ENCODE measurements at places on chromosomes 16 and 17.

DNA sequence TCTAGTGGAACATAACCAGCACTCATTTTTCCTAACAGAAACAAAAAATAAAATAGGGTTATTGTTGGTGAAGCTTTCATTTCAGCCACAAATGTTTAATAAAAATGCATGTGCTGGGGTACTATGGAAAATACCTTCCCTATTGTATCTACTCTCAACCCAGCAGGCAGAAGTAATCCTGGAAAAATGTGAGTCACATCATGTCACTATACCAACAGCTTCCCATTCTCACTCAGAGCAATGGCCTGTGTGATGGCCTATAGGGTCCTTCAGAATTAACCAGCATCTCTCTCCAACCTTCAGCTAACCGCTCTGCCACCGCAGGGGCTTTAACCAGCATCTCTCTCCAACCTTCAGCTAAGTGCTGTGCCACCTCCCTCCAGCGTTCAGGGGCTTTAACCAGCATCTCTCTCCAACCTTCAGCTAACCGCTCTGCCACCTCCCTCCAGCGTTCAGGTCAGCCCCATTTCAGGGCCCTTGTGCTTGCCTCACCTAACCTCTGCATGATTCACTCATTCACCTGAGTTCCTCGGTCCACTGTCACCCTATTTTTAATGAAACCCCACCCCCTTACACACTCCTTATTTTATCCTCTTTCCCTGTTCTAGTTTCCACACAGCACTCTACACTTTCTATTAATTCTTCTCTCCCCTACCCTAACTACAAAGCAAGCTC lies 34.0 kb downstream of the UBE2G1 start:
- no peak for DNase-seq

DNA sequence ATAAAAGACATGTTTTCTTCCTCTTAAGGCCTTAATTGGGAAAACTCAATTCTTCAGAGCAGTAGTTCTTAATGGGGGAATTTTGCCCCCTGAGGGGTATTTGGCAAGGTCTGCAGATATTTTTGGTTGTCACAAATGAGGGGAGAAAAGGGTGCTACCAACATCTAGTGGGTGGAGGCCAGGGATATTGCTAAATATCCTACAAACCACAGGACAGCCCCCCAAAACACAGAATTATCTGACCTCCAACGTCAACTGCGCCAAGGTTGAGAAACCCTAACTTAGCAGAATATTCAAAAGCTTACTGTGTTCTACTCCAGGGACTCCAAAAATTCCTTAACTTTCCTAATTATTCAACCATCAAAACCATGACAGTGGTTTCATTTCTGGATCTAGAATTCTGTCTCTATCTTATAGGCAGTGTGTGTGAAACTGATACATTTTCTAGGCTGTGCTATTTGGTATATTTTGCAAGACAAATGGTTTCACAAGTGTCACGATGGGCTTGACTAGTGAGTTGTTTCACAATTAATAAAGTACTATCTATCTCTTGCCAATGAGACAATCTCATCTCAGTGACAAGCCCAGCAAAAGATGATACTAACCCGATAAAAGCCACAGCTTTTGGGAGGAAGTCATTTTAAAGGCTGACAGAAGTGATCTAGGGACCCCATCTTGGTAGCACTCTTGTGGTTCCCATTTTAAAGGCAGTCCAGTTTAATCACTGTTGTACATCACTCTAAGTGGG lies 14.7 kb downstream of the TXNDC11 start:
- no peak for DNase-seq

- no peak for DNase-seq
Measured at GRCh38 chr16:74865922-74866598, 91.4 kb upstream of the FA2H start.

DNA sequence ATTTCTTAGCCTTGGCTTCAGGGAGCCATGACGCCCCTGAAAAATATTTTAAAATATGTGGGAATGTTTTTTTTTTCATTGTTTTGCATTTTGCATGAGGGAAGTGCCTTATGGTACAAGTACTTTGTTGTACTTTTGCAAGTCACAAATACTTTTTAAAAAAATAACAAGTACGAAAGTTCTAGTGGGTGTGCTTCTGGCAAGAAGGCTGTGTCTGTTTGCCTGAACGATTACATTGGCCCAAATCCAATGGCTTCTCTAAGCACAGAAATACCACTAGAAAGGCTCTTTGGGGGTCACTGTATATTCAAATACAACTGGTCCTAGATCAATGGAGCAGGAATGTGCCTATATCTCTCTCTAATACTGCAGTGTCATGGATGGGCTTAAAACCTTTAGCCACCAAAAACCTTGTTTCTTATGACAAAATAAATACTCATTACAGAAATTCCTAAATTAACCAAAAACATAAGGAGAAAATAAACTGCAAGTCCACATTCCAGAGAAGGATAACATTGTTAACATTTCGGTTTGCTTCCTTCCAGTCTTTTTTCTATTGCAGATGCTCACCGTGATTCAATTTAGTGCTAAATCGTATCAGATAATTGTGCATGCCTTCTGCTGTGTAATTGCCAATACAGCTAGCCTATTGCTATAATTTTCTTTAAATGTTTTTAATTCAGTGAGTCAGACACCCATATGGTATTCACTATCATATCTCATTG lies 97.4 kb downstream of the VAT1L start:
- DNase-seq: no peak

GRCh38 chr16:66569131-66569530 lies 2.9 kb downstream of the CMTM1 start:
- DNase-seq: no peak

GRCh38 chr17:78267253-78268073 lies 36.0 kb downstream of the TMEM235 start:
- DNase-seq: no peak

- no peak for DNase-seq
Measured at GRCh38 chr16:2799205-2799858, 1.1 kb downstream of the PRSS41 start.

DNA sequence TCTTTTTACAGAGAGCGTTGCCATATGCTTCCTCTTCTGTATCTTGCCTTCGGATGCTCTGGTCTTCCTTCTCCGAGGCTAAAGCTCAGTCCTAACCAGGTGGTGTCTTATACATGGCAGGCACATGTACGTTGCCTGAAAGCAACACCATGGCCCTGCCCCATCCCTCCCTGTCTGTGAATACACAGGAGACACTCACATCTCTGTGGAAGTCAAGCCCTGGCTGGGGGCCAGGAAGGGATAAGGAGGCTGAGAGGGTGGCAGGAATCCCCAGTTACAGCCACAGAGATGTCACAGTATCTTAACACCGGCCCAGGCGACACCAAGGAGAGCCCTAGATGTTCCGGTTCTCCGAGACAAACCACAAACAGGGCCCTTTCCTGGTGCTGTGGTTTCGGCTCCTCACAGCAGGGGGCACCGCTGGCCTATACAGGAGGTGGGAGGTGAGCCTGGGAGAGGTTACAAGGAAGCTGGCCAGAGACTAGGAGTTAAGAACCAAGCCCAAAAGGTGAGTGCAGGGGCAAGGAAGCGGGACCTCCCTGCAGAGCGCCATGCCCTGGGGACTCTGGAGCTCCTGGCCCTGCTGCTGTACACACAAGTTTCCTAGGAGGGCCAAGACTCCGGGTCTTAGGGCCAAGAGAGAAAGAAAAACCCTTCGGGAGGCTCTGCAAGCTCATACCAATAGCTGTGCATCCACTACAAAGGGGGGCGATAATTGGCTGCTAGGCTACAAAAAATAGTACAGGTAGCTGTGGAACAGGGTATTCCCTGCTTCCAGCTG lies 41.7 kb downstream of the SRL start:
- DNase-seq: no peak

GRCh38 chr17:81959362-81960129 lies 1.4 kb downstream of the NOTUM start:
- peak; percentile 67 for DNase-seq

DNA sequence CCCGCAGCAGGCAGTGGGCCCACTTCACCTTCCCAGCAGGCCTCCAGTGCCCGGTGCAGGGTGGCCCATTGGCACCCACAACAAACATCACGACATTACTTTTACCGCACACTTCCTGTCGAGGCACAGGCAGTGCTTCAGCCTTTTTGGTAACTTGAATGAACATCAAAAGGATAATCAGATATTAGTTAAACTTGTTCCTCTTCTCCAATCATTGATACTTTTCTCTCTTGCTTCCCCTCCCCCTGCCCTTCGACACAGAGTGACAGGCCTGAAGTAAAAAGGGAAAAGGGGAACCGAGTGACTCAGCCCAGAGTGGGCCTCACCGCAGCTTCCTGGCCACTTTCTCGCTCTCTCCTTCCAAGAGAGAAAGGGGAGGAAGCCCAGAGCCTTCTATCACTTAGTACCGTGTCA lies 507.0 kb downstream of the MAF start:
- DNase-seq: no peak

GRCh38 chr17:78667741-78668640 lies 90.8 kb upstream of the DNAH17 start:
- DNase-seq: no peak

DNA sequence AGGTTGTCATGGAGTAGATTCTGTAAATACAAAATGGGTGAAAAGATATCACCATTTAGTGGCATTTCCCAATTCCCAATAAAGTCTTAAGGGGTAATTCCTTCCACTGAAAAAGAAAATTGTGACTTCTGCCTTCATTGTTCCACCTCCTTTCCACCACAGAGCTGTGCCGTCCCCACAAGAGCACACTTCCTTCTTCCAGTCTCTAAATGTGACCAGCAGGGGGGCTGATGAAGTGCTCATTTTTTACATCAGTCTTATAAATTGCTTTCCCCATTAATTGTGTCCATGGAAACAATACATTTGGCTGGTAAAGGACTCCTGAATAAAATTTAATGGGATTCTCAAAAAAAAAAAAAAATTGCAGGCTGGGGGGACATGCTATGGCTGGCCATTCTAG lies 260.8 kb upstream of the PSMD7 start:
- no peak for DNase-seq

DNA sequence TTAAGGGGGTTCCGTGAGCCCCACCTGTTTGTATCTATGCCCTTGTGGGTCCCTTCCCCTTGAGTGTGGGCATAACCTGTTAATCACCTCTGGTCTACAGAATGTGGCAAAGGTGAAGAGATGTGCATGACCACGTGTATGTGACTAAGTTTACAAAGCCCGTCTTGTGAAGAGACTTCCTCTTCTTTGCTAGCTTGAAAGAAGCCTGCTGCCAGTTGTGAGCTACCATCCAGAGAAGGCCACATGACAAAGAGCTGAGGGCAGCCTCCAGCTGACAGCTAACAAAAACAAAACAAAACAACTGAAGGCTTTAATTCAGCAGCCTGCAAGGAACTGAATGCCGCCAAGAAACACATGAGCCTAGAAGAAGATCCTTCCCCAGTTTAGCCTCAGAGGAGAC lies 112.0 kb downstream of the AXIN2 start:
- no peak for DNase-seq

DNA sequence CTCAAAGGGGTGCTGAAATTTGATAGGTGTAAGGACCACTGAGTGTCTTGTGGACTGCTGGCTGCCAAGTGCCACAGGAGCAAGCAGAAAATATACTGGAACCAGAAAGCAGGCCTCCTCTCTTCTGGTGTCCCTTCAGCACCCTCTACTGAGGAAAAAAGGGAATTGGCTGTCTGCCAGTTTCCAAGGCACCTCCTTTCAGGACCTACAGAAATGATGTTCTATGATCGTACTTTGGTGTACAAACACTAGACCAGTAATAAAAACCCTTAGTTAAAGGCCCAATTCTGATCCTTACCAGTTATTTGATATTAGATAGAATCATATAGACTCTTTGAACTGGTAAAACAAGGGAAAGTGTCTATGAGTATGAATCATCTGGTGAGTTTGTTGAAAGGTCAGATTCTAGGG lies 35.8 kb upstream of the BCAS3 start:
- DNase-seq: no peak

DNA sequence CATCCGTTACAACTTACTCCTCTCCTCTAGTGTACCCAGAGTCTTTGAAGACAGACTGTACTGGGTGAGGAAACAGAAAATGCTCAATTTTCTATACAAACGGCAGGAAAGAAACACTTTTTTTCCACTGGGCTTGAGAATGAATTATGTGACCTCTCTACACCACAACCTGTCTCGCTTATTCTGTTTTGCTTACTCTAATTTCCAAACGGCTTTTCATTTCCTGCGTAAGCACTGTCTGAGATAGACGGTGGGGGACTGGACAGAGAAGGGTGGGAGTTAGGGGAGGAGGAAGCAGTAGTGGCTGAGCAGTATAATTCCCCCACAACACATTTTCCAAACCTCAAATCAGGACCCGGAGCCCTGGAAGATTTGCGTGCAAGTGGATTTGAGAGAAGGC lies 191.4 kb upstream of the SDK2 start:
- no peak for DNase-seq

DNA sequence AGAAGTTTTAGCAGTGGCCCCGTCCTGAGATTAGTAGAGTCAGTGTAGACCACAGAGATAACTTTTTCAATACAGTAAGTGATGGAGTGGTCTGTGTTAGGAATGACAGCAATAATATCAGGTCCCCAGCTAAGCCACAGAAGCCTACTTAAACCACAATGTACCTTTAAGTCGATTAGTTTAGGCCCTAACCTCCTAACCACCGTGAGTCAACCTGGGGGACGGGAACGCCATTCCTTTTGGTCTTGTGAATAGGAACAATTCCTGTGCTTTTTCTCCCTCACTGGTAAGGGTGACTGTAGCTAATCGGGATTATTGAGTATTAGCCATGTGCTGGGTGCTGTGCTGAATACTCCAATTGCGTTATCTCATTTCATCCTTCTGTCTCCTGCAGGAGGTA lies 14.0 kb downstream of the YPEL2 start:
- DNase-seq: no peak

DNA sequence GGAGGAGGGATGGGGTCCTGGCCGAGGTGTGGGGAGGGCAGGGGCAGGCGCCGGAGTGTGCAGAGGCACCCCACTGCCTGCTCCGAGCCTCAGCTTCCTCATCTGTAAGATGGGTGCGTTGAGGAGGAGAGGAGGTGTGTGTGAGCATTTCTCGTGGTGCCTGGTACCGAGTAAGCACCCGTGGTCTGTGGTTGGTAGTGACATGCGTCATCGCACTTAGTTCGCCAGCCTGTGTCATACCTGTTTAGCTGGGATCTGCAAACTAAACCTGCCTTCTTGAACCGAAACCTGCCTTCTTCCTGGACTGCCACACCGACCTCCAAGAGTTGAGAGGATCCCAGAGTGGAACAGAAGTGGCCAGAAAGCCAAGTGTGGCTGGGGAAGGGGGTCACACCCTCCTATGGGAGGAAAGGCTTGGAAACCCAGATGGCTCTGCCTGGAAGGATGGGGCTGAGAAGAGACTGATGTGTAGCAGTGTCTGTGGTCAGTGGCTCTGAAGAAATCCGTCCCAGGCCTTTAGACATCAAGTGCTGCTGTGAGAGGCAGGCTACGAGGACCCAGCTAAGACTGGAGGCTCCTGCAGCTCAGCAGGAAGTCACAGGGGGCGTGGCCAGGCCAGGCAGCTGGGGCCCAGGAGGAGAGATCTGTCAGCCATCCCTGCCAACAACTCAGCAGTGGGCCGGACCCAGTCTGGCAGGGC lies 162.6 kb upstream of the PLCG2 start:
- peak; percentile 51 for DNase-seq

DNA sequence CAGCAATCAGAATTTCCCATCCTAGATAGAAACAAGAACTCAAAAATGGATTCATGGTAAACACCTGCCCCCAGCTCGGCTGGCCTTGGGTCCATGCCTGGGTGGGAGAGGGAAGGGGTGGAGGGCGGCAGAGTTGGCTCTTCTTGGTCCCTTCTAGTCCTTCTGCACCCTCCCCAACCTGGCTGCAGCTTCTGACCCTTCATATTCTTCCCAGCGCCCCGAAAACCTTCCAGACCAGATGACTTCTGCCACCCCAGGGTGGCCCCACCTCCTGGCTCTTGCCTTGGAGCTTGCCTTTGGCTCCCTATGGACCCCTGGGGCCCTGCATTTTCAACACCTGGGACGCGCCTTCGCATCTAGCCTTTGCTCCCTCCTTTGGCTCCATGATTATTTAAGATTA lies 5.4 kb upstream of the GJD3 start:
- no peak for DNase-seq

Data from stimulated activated CD8-positive, alpha-beta memory T cell treated with anti-CD3 and anti-CD28 coated beads, Interleukin-4, amount 100 ng/mL, for 1 hour (primary cell).